ENCODE measurements at places on chromosomes 12 and 14. TPM values are rescaled to one million over a fixed set of nuclear protein-coding genes. Genes with fewer than 3 reads are reported as not detected.
A peak's percentile ranks its signal among the peaks of the same experiment; 100 is the strongest.

Gene MMP17
- total RNA-seq, result 1.3 TPM

DNA sequence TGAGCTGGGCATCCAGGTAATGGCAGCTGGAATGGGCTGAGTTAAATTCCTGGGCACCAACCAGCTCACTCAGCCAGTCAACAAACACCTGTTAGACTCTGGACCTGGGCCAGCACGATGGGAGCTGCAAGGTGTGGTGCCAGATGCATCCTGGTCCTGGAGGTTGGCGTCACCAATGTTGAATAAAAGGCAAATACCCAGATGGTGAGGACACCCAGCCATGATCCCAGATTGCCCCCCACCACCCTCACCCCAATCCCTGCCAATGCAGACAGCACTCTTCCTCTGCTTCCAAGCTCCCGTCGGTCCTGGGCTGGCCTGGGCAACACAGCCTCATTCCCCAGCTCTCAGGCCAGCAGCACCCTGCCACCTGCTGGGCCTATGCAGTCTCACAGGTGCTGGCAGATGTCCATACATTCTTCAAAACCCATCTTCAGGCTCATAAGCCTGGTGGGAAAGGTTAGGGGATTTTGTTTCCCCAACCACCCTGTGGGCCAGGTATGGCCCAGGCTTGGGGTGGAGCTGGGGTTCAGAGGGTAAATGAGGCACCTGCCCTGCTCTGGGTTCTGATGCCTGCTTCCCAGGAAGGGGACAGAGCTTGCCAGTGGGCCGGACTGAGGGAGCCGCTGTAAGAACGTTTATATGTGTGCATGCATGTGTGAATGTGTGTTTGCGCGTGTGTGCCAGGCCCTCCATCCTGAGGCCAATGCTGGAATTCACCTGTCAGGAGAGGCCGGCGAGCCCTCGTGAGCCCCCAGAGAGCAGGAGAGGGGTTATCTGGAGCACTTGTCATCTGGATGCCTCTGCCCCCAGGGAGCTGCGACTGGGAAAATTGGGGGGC lies 58.0 kb downstream of the LGMN start:
- peak; percentile 77 for DNase-seq

DNA sequence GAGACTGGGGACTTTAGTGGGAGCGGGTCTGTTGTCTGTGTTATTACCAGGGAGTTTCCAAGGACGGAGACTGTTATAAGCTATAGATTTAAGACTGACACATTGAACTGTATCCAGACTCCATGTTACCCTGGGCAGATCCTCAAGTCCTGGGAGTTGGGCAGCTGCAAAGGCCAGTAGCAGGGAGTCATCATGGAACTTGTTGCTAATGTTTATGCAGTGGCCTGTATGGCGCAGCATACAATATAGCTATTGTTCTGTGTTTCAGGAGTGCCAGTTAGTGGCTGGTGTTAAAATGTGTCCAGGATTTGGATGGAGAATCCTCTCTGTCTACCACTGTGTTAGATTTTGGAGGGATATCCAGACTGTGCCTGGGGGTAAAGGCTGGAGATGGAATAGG lies 31.7 kb downstream of the SMOC1 start:
- DNase-seq, result no peak

DNA sequence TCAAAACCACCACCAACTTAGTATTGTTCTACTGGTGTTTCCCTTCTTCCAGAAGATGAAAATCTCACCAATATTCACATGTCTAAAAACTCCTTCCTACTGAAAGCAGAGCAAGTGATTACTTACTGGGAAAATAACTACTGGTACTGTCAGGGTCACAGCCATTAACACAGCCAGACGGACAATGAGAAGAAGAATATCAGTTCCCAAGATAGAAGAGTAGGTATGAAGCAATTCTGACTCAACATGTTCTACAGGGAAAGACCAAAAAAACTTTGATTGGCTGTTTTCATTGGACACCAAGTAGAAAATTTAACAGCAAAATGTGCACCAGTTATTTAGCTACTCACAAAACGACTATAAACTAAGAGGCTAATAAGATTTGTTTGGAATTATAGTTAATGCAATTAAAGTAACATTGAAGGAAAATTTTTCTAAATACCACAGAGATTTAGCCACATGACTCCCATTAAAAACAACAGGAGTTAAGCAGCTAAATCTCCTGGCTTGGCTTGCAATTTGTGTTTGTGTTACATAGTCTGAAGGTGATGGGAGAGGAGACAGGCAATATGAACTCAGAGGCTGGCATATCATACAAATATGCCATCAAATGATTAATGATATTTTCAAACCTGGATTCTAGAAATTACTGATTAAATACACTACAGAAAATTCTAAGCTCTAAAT lies 9.5 kb downstream of the SLC38A2 start:
- DNase-seq, result no peak

DNA sequence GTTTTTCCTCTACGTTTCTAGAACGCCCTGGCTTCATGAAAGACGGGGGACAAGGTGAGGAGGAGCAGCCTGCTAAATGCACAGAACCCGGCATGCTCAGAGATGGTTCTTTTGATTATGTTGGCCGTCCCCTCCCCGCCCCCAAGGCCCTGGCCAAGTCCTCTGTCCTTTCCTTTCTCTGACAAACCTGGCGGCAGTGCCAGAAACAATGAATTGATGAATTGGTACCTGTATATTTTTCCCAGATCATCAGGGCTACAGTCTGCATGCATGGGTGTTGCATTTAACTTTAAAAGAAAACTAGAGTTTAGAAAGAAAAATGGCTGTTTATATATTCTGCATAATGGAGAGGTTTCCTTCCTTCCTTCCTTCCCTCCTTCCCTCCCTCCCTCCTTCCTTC lies 29.0 kb downstream of the GPRC5D start:
- no peak for DNase-seq

Gene LMNTD1
- total RNA-seq, result 0.75 TPM

DNA sequence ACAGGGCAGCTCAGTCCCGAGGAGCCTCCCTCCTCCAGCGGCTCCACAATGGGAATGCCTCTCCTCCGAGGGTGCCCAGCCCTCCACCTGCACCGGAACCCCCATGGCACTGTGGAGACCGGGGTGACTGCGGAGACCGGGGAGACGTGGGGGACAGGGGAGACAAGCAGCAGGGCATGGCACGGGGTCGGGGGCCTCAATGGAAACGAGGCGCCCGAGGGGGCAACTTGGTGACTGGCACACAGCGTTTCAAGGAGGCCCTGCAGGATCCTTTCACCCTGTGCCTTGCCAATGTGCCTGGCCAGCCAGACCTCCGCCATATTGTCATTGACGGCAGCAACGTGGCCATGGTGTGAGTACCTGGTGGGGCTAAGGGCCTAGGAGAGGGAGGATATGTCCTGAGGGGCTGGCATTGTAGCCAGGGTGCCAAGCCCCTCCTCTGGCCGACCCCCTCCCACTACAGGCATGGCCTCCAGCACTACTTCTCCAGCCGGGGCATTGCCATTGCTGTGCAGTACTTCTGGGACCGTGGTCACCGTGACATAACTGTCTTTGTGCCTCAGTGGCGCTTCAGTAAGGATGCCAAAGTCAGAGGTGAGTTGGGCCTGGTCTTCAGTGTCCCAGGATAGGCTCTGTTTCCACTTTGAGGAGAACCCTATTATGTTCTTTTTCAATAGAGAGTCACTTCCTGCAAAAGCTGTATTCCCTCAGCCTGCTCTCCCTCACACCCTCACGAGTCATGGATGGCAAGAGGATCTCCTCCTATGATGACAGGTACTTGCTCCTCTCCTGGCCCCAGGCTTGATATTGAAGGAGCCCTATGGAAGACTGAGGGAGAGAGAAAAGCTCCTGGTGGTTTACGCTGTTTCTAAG lies 2.7 kb downstream of the KHNYN start:
- peak; percentile 92 for DNase-seq

- DNase-seq, result no peak
Measured at GRCh38 chr12:4210183-4210582, 63.4 kb upstream of the CCND2 start.

Gene TAS2R31
- 1.7 TPM for total RNA-seq

DNA sequence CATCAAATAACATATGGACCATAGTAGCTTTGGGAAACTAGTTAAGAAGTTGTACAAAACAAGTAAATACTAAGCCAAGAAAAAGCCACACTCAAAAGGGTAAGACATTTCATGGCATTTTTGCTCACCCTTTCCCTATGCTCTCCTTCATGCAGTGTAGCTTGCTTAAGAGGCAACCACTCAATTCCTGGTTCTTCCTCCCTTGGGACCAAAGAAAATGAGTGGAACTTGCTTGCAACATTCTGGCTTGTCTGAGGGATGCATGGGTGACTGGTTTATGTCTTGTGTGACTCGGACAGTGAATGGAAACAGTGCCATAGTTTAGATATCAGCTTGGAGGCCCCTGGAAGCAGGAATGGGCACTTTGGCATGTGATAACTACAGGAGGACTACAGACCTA lies 252.0 kb upstream of the ARID2 start:
- DNase-seq, result no peak

GRCh38 chr12:85309125-85309566 lies 29.1 kb downstream of the ALX1 start:
- no peak for DNase-seq

Gene LGR5
- 13.8 TPM for total RNA-seq

Gene BDKRB1
- total RNA-seq, result not detected

- no peak for DNase-seq
Measured at GRCh38 chr12:120342175-120343038, 14.8 kb upstream of the PLA2G1B start.

GRCh38 chr12:94326727-94327126 lies 132.9 kb downstream of the CEP83 start:
- no peak for DNase-seq

- peak; percentile 89 for DNase-seq
Measured at GRCh38 chr14:100108042-100108825, 43.0 kb downstream of the EVL start.

DNA sequence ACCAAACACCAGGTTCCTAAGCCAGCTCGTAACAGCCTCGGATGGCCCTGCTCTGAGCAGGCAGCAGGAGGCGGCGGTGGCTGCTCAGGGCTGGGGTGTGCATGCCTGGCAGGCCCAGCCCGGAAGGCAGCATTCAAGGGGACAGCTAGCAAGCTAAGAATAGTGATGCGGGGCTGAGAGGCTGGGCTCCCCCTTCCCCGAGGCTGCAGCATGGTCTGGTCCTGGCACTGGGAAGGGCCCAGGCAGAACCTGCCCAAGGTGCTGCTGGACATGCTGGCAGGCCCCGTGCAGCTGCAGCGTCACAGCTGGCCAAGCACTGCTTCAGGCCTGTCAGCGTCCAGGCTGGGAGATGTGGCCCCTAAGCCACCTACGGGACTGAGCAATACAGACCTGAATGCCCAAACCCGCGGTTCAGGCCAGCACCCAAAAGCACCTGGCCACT lies 26.4 kb upstream of the NUDT14 start:
- no peak for DNase-seq

Gene ATP23
- total RNA-seq, result 3.6 TPM

- DNase-seq, result no peak
Measured at GRCh38 chr12:4454315-4454860, 8.8 kb upstream of the FGF6 start.

Gene CFAP251
- total RNA-seq, result 4.5 TPM

DNA sequence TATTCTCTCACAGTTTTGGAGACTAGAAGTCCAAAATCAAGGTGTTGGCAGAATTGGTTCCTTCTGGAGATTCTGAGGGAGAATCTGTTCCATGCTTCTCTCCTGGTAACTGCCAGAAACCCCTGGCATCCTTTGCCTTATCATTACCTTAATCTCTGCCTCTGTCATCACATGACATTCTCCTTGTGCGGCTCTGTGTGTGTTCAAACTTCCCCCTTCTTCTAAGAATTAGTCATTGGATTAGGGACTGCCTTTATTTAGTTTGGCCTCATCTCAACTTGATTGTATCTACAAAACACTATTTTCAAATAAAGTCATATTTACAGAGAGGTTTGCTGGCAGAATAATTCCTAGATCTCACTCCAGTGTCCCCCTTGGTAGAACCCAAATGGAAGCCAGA lies 68.9 kb downstream of the ZNF641 start:
- no peak for DNase-seq

DNA sequence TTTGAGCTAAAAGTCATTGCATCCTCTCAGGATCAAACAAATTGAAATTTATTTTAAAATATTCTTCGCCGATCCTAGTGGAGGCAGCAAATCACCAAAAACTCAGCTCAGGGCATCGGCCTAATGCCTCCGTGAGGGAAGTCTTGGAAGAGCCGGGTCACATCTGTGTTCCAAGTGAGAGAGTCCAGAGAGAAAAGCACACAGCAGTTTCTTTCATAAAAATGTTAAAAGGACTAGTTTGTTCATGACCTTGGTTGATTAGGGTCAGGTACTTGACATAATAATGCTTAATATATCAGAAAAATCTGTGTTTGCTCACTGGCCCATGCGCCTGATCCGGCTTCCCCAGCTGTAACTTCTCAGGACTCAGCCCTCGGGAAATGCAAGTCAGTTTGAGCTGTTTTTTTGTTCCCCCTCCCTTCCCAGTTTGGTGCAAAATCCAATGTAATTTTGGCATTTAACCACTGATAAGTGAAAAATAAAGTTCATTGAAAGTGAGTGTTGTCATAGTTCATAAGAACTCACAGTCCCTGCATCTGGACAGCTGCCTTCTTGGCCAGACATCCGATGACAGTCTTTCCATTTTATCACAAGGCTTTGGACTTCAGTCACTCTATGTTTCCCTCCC lies 161.7 kb downstream of the CAND1 start:
- DNase-seq, result no peak

GRCh38 chr12:102876883-102877282 lies 40.2 kb downstream of the PAH start:
- DNase-seq, result no peak

Gene LAG3
- 1.0 TPM for total RNA-seq

DNA sequence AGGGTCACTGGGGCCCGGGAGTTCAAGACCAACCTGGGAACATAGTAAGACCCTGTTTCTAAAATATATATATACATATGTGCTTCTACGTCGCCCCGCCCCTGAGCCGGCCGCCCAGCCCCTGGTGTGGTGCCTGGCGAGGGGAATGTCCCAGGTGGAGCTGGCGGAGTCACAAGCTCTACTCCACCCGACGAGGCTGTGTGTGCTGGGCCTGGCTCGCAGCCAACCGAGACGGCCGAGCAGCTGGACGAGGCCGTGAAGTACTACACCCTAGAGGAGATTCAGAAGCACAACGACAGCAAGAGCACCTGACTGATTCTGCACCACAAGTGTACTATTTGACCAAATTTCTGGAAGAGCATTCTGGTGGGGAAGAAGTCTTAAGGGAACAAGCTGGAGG lies 22.1 kb upstream of the ITPK1 start:
- no peak for DNase-seq

DNA sequence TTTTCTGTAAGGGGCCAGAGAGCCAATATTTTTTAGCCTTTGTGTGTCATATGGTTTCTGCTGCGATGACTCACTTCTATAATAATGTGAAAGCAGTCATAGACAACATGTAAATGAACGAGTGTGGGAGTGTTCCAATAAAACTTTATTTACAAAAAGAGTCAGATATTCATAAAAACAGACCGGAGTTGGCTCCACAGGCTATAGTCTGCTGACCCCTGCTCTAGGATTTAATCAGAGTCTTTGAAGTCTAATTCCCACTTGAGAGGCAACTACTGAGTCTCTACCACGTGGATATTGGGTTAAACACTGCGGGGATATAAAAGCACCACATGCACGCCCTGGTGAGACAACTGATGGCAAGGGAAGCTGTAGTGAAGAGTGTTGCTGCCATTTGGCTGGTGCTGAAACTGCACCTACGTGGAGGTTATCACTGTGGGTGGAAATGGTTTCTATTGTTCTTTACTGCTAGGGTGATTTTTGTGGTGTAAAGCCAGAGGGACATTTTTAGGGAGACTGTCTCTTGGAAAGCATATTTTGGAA lies 3.6 kb upstream of the NINJ2 start:
- no peak for DNase-seq

GRCh38 chr14:83850092-83850491 lies 1679.9 kb upstream of the FLRT2 start:
- no peak for DNase-seq

GRCh38 chr14:88156127-88156526 lies 151.2 kb downstream of the GPR65 start:
- no peak for DNase-seq
